Stimulated activated CD8-positive, alpha-beta memory T cell treated with anti-CD3 and anti-CD28 coated beads, Interleukin-2, amount 100 ng/mL, for 48 hours (primary cell): ENCODE measurements at places on chromosomes 16 and 17.

DNA sequence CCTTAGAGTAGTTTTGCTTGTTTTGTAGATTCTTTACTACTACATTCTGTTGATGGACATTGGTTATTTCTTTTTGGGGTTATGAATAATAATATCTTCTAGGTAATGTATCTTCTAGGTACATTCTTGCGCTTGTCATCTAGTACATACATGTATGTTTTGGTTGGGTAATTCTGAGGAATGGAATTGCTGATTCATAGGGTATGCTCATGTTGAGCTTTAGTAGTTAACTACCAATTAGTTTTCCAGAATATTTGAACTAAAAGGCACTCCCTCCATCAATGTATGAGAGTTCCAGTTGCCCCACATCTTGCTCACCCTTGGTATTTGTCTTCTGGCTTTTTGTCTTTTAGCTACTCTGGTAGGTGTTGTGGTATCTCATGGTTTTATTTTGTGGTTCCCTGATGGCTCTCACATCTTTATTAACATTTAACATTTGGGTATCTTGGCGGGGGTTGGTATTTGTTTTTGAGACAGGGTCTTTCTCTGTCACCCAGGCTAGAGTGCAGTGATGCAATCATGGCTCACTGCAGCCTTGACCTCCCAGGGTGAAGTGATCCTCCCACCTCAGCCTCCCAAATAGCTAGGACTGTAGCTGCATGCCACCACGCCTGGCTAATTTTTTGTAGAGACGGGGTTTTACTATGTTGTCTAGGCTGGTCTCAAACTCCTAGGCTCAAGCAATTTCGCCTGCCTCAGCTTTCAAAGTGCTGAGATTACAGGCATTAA is 47.1 kb downstream of the SLC6A4 start:
- no peak for DNase-seq

- no peak for DNase-seq
These were observed 8.5 kb downstream of the HASPIN start for GRCh38 chr17:3732210-3732621.

- no peak for DNase-seq
These were observed 36.8 kb downstream of the RPGRIP1L start for GRCh38 chr16:53666786-53667415.

GRCh38 chr17:12729086-12729485 is 60.2 kb upstream of the ARHGAP44 start:
- no peak for DNase-seq

DNA sequence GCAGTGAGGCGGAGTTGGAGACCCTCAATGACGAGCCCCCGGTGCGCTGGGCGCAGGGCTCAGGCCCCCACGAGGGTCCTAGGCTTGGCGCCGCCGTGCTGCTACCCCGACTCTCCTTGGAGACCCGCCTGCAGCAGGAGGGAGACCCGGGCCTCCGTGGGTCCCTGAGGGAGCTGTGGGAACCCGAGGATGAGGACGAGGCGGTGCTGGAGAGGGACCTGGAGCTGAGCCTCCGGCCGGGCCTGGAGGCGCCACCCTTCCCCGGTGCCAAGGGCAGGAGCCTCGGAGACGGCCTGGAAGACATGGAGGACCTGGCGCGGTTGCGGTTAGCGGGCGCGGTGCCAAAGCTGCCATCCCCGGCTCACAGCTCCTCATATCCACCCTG is 2.3 kb downstream of the MYO15B start:
- no peak for DNase-seq

GRCh38 chr17:41932816-41933389 is 2.5 kb downstream of the ODAD4 start:
- DNase-seq = no peak

- DNase-seq = no peak
These were observed 50.6 kb downstream of the MGAT5B start for GRCh38 chr17:76918811-76919210.

- no peak for DNase-seq
These were observed 12.0 kb upstream of the EVPL start for GRCh38 chr17:76039121-76039520.

GRCh38 chr17:36861531-36861930 is 75.7 kb upstream of the LHX1 start:
- no peak for DNase-seq

GRCh38 chr16:70696952-70697593 is 11.2 kb upstream of the MTSS2 start:
- no peak for DNase-seq

DNA sequence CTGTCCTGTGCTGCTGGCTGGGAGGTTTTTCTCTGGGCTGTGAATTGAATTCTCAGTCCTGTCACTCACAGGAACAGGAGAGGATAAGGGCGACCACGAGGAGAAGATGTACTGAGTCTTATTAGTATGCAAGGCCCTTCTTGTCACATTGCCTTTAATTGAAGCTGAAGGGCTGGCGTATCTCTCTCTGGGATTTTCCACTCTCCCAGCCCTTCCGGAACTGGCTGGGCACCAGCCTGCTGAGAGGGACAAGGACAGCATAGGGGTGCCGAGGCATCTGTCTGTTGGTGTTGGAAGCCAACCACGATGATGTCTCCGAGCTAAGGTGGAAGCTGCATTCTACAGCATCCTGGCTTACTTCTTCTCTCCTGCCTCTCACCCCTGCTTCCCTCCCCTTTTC is 33.2 kb downstream of the GPRC5B start:
- DNase-seq = no peak

DNA sequence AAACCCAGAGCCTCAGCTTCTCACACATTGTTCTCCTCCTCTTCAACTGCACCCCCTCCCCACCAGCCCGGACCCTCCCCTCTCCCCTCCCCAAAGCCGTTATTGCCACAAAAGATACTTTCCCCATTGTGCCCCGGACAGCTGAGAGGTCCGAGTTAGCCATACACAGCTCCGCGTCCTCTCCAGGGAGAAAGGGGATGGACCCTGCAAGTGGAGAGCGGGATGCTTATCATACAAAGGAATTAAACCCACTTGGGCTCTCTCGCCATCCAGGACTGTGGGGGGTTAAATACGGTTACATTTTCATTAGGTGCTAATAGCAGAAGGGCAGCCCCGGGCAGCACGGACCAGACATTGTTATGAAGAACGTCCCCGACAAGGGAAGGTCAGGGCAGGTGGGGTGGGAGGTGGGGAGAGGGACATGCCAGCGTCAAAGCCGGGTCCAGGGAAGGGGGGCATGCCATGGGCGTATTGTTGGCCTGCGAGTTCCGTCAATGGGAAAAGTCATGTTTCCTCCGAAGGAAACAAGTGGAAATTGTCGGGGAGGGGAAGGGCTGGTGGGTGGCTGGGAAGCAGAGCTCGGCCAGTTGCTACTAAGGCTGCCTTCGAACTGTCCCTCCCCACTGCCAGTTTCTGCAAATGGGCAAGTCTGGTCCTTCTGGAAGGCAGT is 99.1 kb downstream of the SOX9 start:
- no peak for DNase-seq

DNA sequence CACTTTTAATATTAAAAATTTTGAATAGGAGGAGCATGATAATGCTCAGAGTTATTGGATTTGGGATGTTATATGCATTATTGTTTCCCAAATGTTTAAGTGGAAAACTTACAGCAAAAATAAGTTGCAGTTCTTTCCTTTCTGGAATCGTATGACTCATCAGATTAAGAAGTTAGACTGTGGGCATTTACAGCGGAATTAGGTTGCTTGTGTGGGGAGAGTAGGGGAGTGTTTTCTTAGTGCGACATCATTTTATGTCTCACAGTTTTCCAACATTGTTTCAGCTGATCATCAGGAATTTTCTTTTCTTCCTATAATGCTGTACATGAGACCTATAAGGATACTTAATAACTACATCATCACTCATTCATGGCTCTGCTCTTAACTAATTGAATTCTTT is 1631.8 kb downstream of the CDH8 start:
- DNase-seq = no peak

DNA sequence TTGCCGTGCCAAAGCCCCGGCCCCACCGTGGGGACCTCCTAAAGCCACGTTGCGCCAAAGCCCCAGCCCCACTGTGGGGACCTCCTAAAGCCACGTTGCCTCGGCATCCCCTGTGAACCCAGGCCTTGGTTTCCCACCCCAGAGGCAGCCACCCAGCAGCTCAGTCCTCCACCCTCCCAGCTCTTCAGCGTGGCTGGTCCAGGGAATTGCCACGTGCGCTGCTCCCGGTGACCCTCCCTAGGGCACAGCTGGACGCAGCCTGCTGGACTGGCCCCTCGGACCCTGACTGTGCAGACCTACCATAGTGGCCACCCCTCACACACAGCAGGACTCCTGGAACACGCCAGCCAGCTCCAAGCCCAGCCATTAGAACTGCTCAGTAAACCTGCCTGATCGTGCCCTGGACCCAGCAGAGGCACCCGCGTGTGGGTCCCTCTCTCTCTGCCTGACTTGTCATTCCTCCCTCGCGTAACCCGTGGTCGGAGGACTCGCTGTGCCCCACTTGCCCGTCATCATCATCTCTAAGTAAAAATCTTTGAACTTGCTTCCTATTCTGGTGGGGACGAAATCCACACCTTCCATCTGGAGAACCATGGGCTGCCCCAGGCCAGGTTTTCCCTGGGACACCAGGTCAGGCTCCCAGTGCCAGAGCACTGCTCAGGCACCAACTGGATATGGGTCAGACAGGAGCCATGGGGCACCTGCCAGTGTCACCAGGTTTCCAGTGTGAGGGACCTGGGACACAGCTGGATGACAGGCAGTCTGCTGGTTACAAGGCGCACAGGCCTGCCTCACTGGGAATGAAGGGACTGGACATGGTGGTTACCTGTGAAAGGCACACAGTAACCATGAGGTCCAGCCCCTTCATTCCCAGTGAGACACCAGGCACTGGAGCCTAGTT is 5.6 kb downstream of the CIAO3 start:
- no peak for DNase-seq

- DNase-seq = no peak
These were observed 5.9 kb upstream of the KPNA2 start for GRCh38 chr17:68029512-68030215.

- DNase-seq = peak; percentile 56
These were observed at the start of gene CDK5R1 for GRCh38 chr17:32486701-32487472. Gene CDK5R1 (plus strand): TSS chr17:32486993. CDS start chr17:32487621, 628 bp downstream.

DNA sequence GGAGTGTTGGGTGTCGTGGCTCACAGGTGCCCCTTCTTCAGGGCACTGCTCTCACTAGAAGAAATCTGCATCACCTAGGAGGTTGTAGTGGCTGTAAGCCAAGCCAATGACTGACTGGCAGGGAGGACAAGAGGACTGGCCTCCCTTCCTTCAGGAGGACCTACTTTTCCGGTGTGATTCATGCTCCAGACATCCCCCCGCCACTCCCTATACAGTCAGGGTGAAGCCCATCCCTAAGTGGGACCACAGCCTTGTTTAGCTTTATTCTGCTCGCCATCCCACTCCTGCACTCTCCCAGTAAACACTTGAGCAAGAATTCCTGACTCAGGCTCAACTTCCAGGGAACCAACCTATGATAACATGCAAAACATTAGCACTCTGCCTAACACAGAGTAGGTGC is 67.0 kb downstream of the PLCG2 start:
- no peak for DNase-seq

DNA sequence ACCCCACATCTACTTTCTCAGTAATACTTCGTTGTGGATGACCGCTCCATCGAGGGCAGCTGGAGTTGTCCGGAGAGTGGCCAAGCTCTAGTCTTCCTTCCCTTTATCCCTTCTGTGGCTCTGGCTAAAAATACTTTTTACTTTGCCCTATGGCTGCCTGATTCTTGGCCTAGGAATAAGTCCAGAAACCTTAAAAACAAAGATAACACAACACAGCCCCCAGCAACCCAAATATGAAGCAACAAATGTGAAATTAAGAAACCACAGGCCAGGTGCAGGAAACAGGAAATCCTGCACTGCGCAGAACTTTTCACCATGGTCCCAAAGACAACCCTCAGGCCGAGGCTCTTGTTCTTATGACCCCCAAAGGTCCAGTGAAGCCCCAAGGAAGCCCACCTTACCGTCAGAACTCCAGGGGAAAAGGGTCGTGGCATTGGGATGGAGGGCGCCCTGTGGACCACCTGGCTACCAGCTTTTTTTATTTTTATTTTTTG is 26.0 kb downstream of the TK2 start:
- DNase-seq = no peak

DNA sequence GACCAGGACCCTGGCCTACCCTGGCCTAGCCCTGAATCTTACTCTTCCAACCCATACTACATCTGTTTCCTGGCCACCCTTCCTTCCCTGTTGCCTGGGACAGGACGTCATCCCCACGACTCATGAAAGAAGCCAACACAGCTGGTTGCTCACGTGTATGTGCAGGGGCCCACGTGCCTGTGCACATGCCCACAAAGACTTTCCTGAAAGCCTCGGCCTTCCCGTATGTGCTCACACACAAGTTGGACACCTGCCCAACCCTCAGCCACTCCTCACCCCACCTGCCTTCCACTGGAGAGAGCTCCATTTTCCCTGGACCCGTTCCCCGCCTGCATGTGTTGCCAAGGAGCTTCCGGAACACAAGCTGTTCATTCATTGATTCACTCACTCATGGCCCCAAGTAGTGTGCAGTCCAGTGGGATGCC is 7.0 kb downstream of the PLXDC1 start:
- no peak for DNase-seq

- no peak for DNase-seq
These were observed 114.1 kb downstream of the PITPNC1 start for GRCh38 chr17:67491009-67491680.

GRCh38 chr16:82421851-82422250 is 204.9 kb upstream of the CDH13 start:
- no peak for DNase-seq

DNA sequence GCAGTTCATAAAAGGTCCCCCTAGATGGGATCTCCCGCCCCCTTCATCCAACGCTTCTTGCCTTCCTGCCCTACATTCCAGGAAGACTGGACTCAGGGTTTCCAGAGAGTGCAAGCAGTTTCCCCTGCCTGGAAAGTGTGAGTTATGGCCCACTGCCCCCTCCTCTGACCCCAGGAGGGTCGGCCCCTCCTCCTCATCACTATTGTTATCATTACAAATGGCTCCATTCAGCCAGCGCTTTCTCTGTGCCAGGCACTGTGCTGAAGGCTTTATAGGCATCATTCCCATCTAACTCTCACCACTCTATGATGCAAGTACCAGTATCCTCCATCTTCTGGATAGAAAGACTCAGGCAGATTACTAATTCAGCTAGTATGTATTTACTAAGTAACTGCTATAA is 90.7 kb downstream of the USP31 start:
- DNase-seq = no peak

DNA sequence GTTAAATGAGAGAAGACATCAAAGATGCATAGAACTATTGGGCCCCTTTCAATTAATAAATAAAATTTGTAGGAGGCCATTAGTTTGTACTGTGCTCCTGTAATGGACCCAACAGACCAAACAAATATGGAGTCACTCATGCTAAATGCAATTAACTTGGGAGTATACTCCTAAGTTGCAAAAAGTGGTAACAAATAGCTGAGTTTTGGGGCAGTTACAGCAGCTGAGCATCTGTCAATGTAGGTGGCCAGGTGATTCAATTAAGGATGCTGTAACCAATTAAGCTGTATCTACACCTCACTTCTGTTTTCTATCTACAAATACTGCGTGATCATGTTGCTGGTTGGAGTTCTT is 34.9 kb downstream of the WNT9B start:
- DNase-seq = no peak

DNA sequence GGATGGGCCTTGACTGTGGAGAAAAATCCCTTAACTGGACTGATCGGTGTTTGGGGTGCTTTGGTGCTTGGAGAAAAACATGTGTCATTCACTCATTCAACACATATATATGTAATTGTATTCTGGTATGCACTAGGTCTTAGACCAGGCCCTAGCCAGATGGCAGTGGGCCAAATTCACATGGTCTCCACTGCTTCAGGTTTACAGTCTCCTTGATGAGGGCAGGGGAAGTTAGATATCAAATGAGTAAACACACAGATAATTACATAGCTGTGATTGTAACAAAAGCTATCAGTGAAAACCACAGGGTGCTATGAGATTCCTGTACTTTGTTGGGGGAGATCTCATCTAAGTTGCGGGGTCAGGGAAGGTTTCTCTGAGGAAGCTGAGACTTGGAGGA is 78.8 kb downstream of the WWP2 start:
- no peak for DNase-seq
